ENCODE measurements at places on chromosomes 7 and 10. TPM values are rescaled to one million over a fixed set of nuclear protein-coding genes. Genes with fewer than 3 reads are reported as not detected.

Gene LRIT1
- polyA plus RNA-seq: not detected

Gene SPOCK2
- polyA plus RNA-seq: 0.04 TPM

Gene RELN
- polyA plus RNA-seq: 0.76 TPM

Gene GIMAP7
- polyA plus RNA-seq: not detected

Gene SLC18A3
- polyA plus RNA-seq: not detected

Gene ACHE
- not detected for polyA plus RNA-seq

Gene PTF1A
- polyA plus RNA-seq: not detected

Gene RNLS
- 11.5 TPM for polyA plus RNA-seq

Gene PRSS37
- polyA plus RNA-seq: not detected

Gene RAB19
- not detected for polyA plus RNA-seq

Gene CUBN
- polyA plus RNA-seq: 0.41 TPM

Gene ACTL6B
- polyA plus RNA-seq: not detected

Gene RBP3
- polyA plus RNA-seq: not detected

Gene ANLN
- 37.9 TPM for polyA plus RNA-seq

Gene HOXA1
- polyA plus RNA-seq: 1.8 TPM

Gene SAMD9
- 14.1 TPM for polyA plus RNA-seq

Gene MYH16
- not detected for polyA plus RNA-seq

Gene MSMB
- polyA plus RNA-seq: not detected

Gene TMEM176B
- not detected for polyA plus RNA-seq

Gene RASSF4
- polyA plus RNA-seq: 2.3 TPM

Gene AGR2
- not detected for polyA plus RNA-seq

Gene OR13A1
- not detected for polyA plus RNA-seq

Gene SLC13A1
- polyA plus RNA-seq: not detected

Gene DRGX
- polyA plus RNA-seq: 0.09 TPM

Gene OLAH
- polyA plus RNA-seq: not detected

Gene HMX3
- not detected for polyA plus RNA-seq

Gene GLUD1
- polyA plus RNA-seq: 98.8 TPM

Gene AGK
- 18.3 TPM for polyA plus RNA-seq

Gene NT5C3A
- polyA plus RNA-seq: 40.4 TPM

Gene TMEM243
- 68.1 TPM for polyA plus RNA-seq

Gene HSPB1
- 1,564 TPM for polyA plus RNA-seq

Gene SLC25A40
- 7.0 TPM for polyA plus RNA-seq

Gene LBX1
- polyA plus RNA-seq: not detected

Gene SPDYE5
- polyA plus RNA-seq: 0.38 TPM

Gene OR6B1
- polyA plus RNA-seq: not detected

Gene CYP3A5
- polyA plus RNA-seq: 0.33 TPM

Gene C7orf57
- polyA plus RNA-seq: not detected

Gene PIK3CG
- not detected for polyA plus RNA-seq
